ENCODE measurements at places on chromosomes 5 and 9.
A peak's percentile ranks its signal among the peaks of the same experiment; 100 is the strongest.

DNA sequence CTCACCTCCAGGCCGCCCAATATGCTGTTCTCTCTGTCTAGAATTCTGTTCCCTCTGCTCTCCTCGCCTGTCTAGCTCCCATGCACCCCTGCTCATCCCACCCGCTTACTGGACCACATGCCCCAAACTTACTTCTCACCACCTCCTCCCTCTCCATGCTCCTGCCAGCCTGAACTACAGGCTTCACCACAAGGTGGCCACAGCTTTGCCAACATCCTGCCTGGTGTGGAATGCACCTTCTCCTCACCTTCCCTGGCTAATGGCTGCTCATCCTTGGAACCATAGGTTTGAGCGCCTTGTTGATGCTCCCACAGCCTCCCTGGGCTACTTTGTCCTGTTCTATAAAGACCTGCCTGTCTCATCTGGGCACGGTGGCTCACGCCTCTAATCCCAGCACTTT, 9.6 kb downstream of the LAMC3 start:
- DNase-seq, result no peak

GRCh38 chr5:39201781-39202596, 17.4 kb downstream of the FYB1 start:
- no peak for DNase-seq

DNA sequence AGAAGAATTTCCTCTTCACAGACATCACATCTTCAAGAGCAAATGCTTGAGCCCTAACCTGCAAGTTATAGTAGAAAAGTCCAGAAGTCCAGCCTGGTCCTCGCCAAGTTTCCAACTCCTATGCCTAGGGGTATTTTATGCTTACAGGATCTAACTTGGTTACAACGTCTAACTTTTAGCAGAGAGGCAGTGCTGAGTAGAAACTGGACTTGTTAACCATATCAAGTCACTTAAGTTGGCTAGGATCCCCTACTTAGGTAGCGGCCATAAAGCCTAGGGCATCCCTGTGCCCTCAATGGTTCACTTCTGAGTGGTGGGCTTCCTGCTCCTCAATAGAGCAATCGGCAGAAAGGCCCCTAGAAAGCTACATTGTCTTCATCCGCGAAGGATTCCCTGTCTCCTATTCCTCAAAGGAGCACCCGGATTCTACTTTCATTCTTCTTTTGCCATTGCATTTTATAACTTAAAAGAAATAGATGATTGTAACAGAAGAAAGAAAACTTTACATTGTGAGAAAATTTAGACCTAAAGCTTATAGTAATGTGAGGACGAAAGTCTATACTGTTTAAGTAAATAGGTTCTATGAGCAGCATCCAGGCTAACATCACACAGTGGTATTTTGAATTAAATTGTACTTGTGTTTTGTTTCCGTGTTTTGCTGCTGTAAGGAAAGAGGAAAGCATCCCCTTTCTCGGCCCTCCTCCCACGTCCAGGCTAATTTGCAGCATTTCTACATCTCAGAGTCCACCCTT, 1.3 kb upstream of the MTAP start:
- no peak for DNase-seq

DNA sequence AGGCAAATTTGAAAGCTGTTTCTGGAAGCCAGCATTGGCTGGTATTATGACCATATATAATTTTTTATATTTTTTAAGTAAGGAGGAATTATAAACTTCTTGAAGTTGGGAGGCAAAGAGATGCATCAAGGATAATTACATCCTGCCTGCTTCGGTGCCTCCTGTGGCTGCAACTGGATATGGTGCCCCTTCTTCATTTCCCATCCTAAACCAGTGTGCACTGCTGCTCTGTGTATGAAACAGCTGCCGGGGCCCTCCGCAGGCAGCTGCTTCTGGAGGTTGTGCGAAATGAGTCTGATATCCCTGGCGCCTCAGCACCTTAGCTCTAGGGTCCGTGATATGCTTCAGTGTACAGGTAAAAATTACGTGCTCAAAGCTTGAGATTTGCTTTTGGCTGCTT, 304.2 kb downstream of the ENC1 start:
- DNase-seq, result no peak

- DNase-seq, result no peak
Observed at GRCh38 chr5:5534333-5534732, 111.9 kb downstream of the ICE1 start.

- DNase-seq, result peak; percentile 42
Observed at GRCh38 chr9:126151686-126152134, 174.9 kb upstream of the MVB12B start.

- no peak for DNase-seq
Observed at GRCh38 chr9:120774719-120775118, 18.5 kb downstream of the FBXW2 start.

DNA sequence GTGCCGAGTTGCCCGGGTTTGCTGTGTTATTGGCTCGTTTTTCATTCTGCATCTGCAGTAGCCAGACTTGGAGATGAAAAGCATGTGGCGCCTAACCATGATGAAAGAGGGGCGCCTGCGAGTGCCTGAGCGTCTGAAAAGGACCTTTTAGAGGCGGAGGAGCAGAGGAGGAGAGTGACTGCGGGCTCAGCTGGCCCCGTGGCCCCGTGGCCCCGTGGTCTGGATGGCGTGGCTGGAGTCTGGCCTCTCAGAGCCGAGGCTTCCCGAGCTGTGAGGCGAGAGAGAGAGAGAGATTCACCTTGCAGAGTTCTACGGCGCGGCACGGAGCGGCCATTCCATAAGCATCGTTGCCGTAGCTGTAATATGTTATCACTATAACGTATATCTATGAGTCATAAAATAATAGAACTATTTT, 55.3 kb upstream of the RNU6ATAC start:
- no peak for DNase-seq

GRCh38 chr5:150946351-150946905, 41.6 kb upstream of the ZNF300 start:
- DNase-seq, result no peak

DNA sequence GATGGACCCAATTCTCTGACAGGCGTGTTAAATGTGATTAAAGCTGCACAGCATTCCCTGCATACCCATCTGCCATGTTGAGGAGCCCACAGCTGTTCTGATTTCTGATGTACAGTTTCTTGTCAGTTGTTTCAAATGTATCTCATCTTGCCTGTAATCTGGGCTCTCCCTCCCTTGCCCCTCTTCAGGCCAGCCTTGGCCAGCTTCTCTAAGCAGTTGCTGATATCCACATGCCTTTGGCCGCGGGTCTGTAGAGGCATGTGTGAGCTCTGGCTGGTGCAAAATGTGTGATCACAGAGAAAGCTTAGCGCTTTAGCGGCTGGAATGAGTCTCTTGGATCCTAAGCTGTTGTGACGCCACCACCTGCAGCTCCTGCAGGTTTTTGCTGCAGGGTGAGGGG, 332.0 kb downstream of the MLLT3 start:
- DNase-seq, result no peak

- DNase-seq, result no peak
Observed at GRCh38 chr9:84669013-84669287, 579 bp upstream of the NTRK2 start.

DNA sequence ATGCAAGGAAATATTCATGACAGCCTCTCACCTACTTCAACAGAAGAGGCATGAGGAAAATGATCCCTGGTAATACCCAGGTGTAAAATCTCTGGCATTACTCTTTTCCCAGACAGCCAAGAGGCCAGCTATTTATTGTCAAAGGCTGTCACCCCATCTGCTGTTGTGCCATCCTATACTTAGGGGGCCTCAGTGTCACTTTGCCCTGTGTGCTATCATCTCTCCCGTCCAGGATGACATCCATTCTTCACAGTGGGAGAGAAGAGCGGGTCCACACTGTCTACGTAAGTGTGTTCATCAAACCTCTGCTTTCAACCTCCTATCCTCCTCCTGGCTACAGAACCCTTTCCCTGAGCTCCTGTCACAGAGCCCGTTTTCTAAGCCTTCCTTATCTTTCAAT, 82.6 kb downstream of the MYO10 start:
- no peak for DNase-seq
